ENCODE measurements at places on chromosomes 7 and 10. TPM values are rescaled to one million over a fixed set of nuclear protein-coding genes. Genes with fewer than 3 reads are reported as not detected.

GRCh38 chr7:112092709-112093395, 113.3 kb downstream of the DOCK4 start:
- ATAC-seq: peak; percentile 3

- ATAC-seq: no peak
These were observed 134.4 kb upstream of the FAM3C start for GRCh38 chr7:121530227-121531174.

DNA sequence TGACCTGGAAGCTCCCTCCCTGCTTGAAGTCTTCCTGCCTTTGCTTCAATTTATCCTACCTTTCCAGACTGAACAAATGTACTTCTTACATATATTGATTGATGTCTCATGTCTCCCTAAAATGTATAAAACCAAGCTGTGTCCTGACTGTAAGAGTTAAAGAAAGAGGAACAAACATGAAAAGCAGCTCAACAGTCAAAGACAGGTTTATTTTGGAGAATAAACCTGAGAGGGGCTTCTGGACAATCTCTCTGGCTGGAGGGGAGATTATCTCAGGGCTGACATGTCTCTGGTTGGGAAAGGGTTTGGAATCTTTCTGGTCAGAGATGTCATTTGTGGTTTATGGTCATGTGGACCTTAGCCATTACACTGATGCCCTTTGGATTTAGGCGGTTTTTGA, 41.0 kb downstream of the OR13A1 start:
- ATAC-seq: no peak

- ATAC-seq: no peak
These were observed 266.3 kb downstream of the BICC1 start for GRCh38 chr10:58778966-58779365.

DNA sequence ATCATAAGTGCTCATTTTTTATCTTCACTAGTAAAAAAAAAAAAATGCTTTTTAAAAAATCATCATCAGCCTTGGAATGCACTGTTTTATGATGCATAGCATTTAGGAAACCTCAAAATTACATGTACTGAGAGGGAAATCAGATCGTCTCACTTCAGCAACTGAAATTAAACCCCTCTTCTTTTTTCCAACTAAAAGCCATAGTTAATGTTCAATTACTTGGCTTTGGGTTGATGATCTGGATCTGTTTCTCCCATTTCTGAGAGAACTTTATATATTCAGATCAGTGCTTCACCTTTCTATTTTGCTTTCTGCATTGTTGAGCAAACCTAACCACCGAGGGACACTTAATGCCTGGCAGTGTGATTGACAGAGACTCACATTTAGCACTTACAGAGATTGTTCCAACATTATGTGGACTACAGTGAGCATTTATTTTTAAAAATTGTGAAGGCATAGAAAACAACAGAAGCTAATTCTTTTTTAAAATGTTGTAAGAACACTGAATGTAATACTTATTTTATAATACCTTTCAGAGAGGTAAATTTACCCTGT, 678.4 kb downstream of the PHTF2 start:
- ATAC-seq: no peak

GRCh38 chr7:106504207-106504606, 156.8 kb downstream of the CCDC71L start:
- no peak for ATAC-seq

GRCh38 chr7:51965454-51965853, 648.8 kb upstream of the COBL start:
- no peak for ATAC-seq

- no peak for ATAC-seq
These were observed 621.2 kb downstream of the REEP3 start for GRCh38 chr10:64142395-64142794.

- no peak for ATAC-seq
These were observed 128.7 kb downstream of the SH3PXD2A start for GRCh38 chr10:103726637-103727036.

DNA sequence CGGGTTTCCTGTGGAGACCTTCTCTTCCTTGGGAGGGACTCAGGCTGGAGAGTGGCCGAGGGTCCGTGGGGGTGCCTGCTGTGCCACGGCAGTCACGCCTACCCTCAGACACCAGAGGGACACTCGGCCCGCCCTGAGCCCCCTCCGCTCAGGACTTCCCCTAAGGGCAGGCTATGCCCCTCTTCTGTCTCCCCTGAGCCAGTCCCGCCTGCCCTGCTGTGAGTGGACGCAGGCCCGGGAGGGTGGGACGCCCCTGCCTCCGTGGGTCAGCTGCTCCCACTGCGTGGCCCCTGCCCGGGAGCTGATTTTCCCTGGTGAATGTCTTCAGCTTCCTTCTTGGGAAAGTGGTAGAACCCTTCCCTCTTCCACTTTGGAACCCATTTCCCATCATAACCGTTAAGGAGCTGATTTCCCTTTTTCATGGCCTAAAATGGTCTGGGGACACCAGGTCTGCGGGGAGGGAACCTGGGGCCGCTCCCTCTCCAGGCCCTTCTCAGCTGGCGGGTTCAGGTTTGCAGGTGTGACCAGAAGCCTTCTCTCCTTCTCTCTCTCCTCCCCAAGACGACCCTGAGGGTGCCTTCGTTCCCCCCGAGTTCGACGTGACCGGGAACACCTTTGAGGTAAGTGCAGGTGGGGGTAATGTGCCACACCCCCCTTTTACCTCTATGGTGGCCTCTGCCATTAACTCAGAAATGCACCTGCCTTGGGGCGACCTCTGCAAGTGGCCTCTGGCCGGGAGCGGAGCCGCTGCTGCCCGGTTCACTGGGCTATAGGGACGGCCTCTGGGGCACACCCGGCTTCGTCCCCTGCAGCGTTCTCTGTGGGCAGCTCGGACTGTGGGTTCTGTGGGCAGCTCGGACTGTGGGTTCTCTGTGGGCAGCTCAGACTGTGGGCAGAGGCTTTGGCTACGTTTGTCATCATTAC, 7.9 kb downstream of the KNDC1 start:
- no peak for ATAC-seq

GRCh38 chr7:117774943-117775342, 98.3 kb downstream of the CTTNBP2 start:
- no peak for ATAC-seq

GRCh38 chr7:109663806-109664205, 1094.1 kb downstream of the DNAJB9 start:
- ATAC-seq: no peak

DNA sequence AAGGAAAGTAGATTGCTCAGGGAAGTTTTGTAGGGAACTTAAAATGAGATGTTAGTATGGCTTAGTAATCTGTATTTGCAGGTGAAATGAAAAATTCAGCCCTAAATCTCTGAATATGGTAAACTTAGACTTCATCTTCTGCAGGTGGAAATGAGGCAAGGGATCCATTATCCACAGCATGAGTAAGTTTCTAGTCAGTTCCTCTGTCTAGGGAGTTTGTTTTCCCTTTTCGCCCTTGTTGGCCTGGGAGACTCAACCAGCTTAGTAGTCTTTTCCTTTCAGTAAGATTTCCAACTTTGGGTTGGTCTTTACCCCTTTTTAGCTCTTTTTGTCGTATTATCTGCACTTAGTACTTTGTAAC, 65.6 kb downstream of the ZEB1 start:
- no peak for ATAC-seq

GRCh38 chr10:99685597-99685967, 26.3 kb downstream of the ENTPD7 start:
- ATAC-seq: no peak

DNA sequence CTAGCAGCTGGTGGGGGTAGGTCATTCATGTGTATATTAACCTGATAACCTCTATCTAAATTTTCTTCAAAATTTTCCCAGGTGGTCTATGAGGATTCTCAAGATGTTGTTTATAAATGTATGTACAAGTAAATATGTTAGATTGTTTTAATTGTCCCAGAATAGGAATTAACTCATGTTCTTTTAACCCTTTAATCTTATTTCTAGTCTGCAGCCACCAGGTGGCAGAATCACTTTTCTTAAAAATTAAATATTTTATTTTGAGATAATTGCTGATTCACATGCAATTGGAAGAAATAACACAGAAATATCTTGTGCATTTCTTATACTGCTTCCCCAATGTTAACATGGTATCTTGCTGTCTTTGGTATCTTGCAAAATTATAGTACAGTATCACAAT, 589.5 kb downstream of the ARL4A start:
- no peak for ATAC-seq

FEZF1 gene
- 0.43 TPM for total RNA-seq

NKX1-2 gene
- 0.25 TPM for total RNA-seq

JMJD1C gene
- 53.4 TPM for total RNA-seq

VPS50 gene
- 20.4 TPM for total RNA-seq

ANKRD1 gene
- total RNA-seq: not detected

SERPINE1 gene
- total RNA-seq: 0.27 TPM

C10orf62 gene
- 0.37 TPM for total RNA-seq

TSPAN33 gene
- 19.7 TPM for total RNA-seq

TBX20 gene
- not detected for total RNA-seq

Data from motor neuron (in vitro differentiated cells).